ENCODE measurements at places on chromosomes 1 and 21.

- no peak for DNase-seq
Measured at GRCh38 chr1:30474818-30475200, 248.6 kb downstream of the MATN1 start.

DNA sequence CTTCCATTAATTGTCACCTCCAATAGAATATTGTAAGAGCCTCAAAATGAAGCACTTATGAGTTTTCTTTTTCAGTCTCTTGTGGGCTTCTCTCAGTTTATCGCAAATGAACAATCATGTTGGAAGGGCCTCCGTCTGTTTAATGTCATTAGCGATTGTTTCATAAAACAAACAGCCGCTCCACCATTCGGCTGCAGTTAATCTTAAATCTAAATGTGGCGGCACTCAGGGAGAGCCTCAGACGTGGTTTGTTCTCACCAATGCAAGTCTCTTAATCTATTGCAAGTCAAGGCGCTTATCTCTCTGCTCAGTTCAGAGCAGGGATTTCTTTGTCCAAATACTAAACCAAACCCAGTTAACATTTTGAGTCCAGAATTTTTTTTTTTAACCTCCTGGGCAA is 34.9 kb upstream of the ESRRG start:
- no peak for DNase-seq

- no peak for DNase-seq
Measured at GRCh38 chr1:17278996-17279830, 28.8 kb upstream of the PADI4 start.

GRCh38 chr1:111032295-111032897 is 68.7 kb upstream of the LRIF1 start:
- peak; percentile 22 for DNase-seq

DNA sequence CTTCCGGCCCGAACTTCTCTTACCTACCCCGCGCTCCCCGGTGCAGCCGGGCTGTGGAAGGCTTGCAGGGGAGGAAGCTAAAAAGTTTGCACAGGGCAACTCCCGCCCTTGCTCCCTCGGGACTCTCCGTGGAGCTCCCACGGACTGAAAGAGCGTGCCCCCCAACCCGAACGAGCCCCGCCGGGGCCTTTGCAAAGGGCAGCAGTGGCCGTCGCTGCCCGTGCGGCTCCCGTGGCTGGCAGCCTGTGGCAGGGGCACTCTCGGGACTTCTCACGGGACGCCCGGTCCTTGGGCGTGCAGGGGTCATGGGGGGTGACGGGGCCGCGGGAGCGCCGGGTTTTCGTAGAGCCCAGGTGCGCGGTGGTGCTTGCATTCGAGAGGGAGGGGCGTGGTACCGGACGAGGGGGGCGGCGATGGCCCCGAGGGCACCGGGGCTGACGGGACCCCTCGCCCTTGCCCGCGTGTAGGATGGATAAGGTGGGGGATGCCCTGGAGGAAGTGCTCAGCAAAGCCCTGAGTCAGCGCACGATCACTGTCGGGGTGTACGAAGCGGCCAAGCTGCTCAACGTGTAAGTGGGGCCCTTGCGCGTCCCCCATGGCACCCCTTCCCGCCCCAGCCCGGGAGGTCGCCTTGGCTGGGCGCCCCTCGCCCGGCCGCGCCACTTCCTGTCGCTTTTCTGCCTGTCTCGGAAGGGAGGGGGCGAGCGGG is 711 bp downstream of the GADD45A start:
- DNase-seq, result peak; percentile 28

DNA sequence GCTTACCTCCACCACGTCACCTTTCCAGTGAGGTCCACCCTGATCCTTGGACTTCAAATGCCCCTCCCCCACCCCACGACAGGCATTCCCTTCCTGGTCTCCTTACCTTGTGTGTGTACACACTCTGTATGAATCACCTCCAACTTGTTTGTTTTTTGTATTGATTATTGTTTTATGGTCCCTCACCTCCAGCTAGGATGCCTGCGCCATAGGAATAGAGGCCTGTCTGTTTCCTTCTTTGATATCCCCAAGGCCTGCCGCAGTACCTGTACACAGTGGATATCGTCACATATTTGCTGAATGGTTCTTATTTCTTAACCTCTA is 219.6 kb upstream of the POU3F1 start:
- DNase-seq, result no peak

GRCh38 chr1:4668743-4669700 is 14.6 kb downstream of the AJAP1 start:
- peak; percentile 92 for DNase-seq

DNA sequence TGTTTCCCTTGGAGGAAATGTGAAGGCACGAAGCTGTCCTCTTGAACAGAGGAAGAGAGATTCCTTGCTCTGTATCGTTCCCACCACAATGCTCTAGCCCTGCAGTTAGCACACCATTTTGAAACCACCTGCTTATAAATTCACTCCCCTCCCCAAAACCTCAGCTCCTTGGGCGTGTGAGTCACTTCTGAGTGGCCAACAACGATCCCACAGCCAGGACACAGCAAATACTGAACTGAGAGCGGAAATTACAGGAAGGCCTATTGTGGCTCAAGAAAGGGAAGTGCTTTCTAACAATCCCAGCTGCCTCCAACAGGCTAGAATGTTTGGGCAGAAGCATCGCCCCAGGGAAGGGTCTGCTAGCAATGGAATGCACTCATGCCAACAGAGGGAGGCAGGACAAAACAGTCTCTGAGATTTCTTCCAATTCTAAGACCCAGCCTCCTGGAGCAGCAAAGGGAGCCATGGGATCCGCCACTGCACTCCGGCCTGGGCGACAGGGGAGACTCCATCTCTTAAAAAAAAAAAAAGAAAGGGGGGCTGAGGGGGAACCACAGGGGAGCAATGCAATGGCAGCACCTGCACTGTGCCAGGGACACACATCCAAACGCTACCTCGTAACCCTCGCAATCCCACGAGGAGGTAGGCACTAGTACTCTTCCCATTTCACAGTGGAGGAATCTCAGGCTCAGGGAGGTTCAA is 1.9 kb downstream of the TMEM53 start:
- DNase-seq, result peak; percentile 32

DNA sequence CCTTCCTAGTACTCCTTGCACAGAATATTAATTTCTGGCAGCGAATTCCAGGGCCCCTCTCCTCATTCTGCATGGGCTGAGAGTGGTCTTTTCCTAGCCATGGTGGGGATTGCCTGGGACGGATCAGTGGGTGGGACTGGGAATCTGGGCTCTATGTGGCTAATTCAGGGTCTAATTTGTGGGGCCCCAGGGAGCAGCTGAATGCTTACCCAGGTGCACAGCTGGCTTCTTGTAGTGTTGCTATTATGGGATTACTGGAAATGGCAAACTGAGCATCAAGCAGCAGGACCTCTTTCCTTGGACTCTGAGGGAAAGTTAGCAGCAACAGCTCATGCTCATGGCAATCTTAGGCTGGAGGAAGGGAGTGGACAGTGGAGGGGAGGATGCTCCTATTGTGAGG is 187.1 kb upstream of the CACNA1E start:
- no peak for DNase-seq

GRCh38 chr1:227395426-227396028 is 77.2 kb upstream of the CDC42BPA start:
- no peak for DNase-seq

GRCh38 chr1:12314333-12314903 is 84.6 kb downstream of the VPS13D start:
- peak; percentile 31 for DNase-seq

- no peak for DNase-seq
Measured at GRCh38 chr1:223525957-223526356, 132.7 kb downstream of the CCDC185 start.

DNA sequence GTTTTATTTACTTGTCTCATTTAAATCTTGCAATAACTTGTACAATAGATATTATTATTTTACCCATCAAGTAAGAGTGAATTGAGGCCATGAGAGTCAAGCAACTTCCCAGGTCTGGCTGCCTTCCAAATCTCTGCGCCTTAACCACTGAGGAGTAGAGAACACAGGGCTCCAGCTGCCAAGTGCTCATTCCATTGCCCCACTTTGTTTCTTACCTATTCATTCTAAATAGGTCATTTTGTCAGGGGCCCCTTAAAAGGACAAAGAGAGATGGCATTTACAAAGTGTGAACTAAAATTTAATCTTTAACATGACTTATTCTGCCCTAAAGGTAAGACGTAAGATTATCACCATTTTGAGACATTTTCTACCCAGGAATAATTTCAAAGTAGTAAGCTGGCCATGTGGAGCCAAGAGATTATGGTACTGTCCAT is 3.5 kb downstream of the PPP1R15B start:
- DNase-seq, result peak; percentile 73

- no peak for DNase-seq
Measured at GRCh38 chr1:16318555-16318954, 33.7 kb downstream of the FBXO42 start.

GRCh38 chr1:192749349-192749748 is 59.5 kb upstream of the RGS2 start:
- DNase-seq, result no peak

DNA sequence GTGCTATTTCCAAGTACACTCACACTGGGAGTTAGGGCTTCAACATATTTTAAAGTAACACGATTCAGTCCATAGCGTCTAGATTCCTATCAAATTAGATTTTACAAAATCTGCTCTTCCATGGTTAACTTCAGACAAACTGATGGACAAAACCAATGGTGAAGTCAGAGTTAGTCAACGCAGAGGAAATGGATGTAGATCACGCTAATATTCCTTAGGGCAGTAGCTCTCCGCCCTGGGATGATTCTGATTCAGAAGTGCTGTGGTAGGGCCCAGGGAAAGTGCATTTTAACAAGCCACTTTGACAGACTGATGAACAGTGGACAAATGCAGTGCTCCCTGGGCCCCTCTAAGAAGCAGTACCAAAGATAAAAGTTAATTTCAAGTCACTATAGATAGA is 83.2 kb downstream of the HIVEP3 start:
- peak; percentile 45 for DNase-seq

DNA sequence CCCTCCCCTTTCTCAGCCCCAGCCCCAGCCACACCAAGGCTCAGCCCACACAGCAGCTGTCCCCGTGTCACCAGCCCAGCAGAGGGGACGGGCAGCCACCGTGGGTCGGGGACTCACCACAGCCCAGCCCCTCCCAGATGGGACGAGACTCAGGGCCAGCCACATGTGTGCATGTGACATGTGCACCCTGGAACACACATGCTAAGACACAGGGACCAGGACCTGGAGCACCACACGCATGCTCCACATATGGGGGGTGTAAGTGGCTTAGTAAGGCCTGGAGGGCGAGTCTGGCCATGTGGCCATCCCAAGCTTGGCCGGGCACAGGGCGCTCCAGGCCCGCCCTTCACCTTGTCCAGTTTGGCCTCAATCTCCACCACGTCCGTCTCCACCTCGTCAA is 4.0 kb downstream of the ACAP3 start:
- DNase-seq, result no peak

DNA sequence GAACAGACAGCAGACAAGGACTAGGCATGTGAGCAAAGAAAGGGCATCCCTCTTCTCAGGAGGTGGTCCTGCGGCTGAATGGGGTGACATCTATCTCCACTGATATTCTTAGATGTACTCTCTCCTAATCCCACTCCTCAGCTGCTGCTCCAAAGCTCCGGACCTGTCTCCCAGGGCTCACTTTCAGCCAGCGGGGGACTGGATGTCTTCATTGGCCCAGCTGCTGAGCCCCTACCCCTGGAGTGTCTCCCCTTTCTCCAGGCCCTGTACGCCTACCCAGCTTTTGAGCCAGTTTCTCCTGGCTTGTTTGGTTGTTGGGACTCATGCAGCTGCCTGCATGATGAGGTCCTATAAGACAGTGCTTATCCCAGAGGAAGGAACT is 28.8 kb upstream of the CSF1 start:
- no peak for DNase-seq

DNA sequence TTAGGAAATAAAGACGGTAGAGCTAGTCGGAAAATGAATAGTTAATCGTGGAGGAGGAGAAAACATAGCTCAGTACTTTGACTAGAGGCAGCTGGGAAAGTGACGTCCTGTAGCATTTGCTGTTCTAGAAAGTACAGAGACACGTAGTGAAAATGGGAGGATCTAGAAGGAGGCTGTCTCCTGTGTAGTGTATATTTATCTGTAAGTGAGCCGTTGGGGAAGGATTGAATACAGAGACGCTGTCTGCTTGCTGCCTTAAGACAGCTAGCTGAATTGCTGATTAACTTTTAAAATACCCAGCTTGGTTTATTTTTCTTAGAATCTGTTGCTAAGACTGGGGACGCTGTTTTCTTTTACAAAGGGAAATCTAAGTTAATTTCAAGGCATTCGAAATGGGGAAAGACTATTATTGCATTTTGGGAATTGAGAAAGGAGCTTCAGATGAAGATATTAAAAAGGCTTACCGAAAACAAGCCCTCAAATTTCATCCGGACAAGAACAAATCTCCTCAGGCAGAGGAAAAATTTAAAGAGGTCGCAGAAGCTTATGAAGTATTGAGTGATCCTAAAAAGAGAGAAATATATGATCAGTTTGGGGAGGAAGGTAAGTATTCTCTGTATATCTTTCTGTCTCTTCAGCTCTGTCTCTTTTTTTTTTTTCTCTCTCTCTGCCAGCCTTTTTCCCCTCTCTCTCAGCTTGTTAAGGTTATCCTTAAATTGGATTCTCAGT is at the start of gene DNAJB4:
DNAJB4 (plus strand) TSS at position 221 of the 729 bp plus-strand sequence; CDS start at position 393, 172 bp downstream.
- DNase-seq, result peak; percentile 98

GRCh38 chr1:234925440-234926263 is 203.0 kb downstream of the TOMM20 start:
- peak; percentile 100 for DNase-seq

- peak; percentile 19 for DNase-seq
Measured at GRCh38 chr21:42474043-42474831, 21.8 kb downstream of the RSPH1 start.

- DNase-seq, result no peak
Measured at GRCh38 chr1:20429296-20429695, 56.7 kb downstream of the CAMK2N1 start.

- DNase-seq, result no peak
Measured at GRCh38 chr21:31671146-31671716, 11.7 kb downstream of the SOD1 start.

GRCh38 chr1:200198236-200198635 is 170.7 kb downstream of the NR5A2 start:
- DNase-seq, result no peak

GRCh38 chr1:27343639-27344025 is 1.8 kb downstream of the SYTL1 start:
- DNase-seq, result no peak

Measured in fibroblast of skin of right quadriceps (primary cell).